CD8-positive, alpha-beta T cell (primary cell): ENCODE measurements at places on chromosomes 11 and 22. TPM values are rescaled to one million over a fixed set of nuclear protein-coding genes. Genes with fewer than 3 reads are reported as not detected.

The ART5 gene
- not detected for total RNA-seq

The CSNK2A3 gene
- total RNA-seq, result 1.8 TPM

The MYO18B gene
- 0.11 TPM for total RNA-seq

The GALNT18 gene
- total RNA-seq, result not detected

The OR52A1 gene
- not detected for total RNA-seq

The ANGPTL5 gene
- total RNA-seq, result not detected

The MOGAT2 gene
- not detected for total RNA-seq

The VSIG10L2 gene
- total RNA-seq, result not detected

The SLC22A12 gene
- total RNA-seq, result not detected
